EL (cell line): ENCODE measurements at places on chromosomes 4 and X.

GRCh38 chr4:69124941-69125340 lies 28.7 kb downstream of the UGT2B7 start:
- DNase-seq = no peak

DNA sequence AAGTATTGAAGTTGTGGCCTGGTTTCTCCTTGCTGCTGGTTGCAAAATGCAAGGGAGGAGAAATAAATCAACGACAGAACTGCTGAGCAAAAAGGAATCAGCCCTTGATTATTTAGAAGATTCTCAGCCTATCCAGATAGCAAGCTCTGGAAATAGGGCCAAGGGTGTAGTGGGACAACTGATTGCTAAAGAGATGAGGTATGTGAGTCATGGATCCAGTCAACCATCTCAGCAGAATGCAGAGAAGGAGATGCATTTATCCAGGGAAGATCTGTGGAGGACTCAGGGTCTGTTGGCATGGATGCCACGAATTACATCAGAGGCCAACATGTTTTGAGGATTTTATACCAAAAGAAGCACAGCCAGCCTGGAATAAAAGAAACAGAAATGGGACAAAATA lies 36.7 kb downstream of the FOXR2 start:
- DNase-seq = no peak

- no peak for DNase-seq
These were observed 106.2 kb downstream of the SYTL5 start for GRCh38 chrX:38112566-38112965.

GRCh38 chr4:40856840-40857362 lies 107.1 kb downstream of the NSUN7 start:
- peak; percentile 43 for DNase-seq

DNA sequence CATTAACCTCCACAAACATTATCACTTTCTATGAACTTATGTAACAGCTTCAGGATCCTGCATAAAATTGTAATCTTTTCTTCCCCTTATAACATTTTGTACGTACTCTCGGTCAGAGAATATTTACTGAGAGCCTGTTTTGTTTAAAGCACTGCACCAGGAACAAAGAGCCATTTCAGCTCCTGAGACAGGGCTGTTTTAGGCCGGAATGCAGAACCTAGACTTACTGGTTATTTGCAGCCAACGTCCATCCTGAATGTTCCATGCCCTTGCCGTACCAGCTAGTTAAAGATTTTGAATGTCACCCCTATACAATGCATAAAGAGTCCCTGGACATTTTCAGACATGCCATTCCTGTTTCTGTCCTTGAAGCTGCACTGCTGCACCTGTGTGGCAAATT lies 248.8 kb downstream of the PCDH7 start:
- no peak for DNase-seq

- DNase-seq = peak; percentile 16
These were observed 51.7 kb upstream of the MCF2 start for GRCh38 chrX:139759637-139760036.

DNA sequence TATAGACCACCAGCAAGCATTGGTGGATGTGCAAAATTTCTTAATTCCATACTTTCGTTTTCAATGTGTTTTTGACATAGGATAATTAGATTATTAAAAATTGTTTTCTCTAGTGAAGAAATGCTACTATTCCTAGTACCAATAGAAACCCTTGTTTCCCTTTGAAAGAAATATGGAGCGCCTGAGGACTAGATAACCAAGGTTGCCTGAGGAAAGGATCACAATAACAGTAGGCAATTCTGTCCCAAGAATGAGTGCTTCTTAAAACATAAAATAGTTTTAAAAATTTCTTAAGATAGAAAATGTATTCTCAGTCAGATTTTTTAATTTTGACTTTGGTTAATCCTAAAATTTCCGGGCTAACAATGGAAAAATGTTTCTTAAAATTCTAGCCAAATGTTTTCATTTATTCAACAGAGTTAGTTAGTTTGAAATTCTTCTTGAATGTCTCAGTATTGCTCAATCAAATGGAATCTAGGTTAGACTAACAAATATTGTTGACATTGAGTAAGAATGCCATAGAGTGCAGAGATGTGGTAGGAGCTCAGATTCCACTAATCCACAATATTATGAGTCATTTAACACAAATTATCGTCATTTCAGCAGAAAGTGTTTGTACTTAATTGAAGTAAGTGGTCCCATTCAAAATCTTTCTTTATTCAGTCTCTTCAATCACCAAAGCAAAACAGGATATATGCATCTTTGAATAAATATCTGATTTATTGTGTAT lies 666.0 kb downstream of the GRID2 start:
- peak; percentile 71 for DNase-seq

DNA sequence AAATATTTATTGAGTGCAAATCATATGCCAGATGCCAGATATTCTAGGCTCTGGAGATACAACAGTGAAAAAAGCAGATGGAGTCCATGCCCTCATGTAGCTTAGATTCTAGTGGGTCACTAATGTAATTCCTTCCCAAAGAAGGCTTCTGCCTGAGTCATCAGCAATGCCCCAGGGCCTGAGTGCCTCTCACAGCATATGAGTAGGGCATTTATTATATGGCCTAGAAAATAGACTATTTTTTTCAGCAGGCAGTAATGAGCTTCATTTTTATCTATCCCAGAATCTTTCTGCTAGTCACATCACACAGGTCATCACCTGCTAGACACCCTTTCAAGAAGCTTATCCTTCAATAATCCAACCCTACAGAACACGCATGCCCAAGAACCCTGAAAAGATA lies 22.3 kb downstream of the TMEM31 start:
- DNase-seq = peak; percentile 42

DNA sequence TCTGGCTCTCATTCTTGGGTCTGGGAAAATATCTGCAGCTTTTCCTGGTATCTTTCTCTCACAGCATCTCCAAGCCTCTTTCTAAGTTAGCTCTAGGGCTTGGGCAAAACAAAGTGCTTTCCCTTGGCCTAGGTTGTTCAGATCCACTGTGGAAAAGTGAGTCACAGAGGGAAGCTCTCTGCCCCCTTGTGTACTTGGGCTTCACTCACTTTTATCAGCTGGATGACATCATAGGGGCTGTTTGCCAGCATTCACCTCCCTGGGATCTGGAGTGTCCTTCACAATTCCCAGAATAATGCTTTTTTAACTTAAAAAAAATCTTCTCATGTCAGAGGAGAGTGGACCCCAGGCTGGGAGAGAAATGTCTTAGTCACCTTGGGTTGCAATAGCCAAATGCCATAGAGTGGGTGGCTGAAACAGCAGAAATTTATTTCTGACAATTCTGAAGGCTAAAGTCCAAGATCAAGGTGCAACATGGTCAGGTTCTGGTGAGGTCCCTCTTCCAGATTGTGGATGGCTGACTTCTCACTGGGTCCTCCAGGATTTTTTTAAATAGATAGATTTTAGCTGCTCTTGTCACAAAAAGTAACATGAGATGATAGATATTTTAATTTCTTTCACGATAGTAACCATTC lies 247.8 kb downstream of the SH2D1A start:
- DNase-seq = no peak

DNA sequence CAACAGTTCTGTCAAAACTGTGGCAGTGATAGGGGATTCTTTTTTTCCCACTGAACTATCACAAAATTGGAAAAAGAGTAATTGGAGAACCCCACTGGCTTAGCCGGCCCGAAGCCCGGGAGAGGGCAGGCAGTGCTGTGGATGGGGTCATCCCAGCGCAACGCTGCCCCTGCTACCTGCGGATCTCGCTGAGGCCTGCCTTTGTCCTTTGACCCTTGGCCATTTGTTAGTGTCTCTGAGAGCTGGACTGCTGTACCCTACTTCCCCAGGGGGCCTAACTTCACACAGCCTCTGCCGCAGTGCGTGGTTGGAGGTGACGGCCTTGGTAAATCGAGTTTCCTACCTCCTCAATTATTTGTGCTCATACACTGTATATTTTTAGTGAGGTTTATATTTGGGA lies 43.0 kb upstream of the MSANTD1 start:
- DNase-seq = no peak

- no peak for DNase-seq
These were observed 4.3 kb upstream of the KCNE5 start for GRCh38 chrX:109629310-109629709.

- DNase-seq = no peak
These were observed 626.5 kb upstream of the GALNTL6 start for GRCh38 chr4:171186700-171187099.

DNA sequence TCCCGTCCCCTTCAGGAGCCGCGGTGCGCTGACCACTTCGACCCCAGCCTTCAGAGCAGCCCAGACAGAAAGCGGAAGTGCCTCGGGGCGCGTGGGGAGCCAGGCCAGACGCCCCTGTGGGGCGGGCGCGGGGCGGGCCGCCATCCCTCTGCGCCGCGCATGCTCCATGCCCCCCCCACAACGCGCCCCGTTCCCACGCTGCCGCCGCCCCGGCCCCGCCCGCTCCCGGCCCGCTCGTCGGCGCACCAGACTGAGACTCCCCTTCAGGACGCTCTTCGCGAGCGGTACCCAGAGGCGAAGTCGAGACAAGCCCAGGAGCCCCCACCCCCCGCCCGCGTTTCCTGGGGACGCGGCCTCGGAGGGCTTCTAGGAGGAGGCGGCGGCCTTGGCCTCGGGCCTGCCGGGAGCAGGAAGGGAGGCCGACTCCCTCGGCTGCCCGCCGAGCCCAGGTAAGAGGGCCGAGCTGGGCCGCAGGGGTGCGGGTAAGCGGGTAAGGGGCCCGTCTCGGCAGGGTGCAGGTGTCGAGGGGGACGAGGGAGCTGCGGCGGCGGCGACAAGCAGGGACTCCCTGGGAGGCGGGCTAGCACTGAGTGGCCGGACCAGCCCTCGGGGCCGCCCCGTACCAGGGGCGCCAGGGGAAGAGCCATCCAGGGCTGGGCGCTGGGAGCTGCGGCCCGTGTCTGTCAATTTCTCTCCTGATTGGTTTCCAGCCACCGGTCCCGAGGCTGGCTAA lies at the start of gene ZFP92:
Gene ZFP92, plus strand, starts transcription at position 218 of the 733 bp plus-strand sequence. CDS start 6,851 bp downstream, outside the sequence.
- peak; percentile 34 for DNase-seq

- DNase-seq = no peak
These were observed 1049.9 kb upstream of the TENM3 start for GRCh38 chr4:181193131-181193930.

DNA sequence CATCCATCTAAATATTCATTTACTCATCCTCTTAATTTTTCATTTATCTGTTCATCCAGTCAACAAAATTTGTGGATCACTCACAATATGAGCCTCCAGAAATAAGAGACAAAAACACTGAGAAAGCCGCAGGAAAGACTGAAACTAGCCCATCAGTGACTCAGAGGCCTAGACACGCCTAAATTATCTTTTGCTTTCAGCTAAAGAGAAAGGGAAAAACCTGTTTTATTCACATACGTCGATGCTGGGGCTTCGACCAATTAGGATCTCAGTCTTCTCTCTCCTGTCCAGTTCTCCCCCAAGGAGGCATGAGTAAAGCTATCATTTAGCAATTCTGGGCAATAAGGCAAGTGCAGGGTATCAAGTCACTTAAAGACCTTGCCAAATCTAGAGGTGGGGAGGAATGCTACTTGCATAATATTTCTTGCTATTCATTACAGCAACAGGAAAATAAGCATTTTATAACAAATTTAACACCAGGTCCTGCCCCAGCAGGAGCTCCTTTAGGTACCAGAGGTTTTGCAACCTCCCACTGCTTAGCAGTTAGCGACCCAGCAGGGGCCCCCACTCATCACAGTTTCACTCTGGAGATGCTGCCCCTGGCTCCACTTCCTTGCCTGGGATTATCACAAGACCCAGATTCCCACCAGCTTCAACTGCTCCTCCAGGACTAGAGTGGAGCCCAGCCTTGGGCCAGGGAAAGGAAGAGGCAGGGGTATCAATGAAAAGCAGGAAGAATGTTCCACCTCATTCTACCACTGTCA lies 30.1 kb upstream of the TMEM154 start:
- DNase-seq = no peak

GRCh38 chr4:148454835-148455234 lies 12.6 kb upstream of the NR3C2 start:
- DNase-seq = no peak

- no peak for DNase-seq
These were observed 277.7 kb downstream of the NR3C2 start for GRCh38 chr4:148164557-148164956.

DNA sequence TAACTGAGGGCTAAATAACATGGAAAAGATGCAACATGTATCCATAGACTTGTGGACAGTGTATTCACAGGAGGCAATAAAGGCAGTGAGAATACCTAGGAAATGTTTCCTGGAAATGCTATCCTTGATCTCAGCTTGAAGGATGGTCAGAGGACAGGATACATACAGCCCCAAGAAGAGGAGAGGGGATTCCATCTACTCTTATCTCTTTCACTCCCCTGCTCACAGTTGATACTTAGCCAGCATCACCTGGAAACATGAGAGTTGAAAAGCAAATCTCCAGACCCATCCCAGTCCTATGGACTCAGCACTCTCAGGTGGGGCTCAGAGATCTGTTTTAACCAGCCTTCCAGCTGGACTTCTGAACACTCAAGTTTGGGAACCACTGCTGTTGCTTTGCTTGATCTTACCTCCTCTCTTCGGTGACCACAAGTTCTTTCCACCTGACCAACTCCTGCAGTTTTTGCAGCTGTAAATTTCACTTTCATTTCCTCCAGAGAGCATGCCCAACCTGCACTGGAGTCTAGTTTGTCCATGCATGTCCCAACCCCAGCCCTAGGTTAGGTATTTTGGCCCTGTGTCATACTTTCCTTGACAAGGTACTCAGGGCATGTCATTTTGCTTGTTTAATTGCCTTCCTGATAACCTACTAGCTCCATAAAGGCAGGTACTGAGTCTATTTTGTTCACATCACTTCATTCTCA lies 10.4 kb downstream of the RELL1 start:
- DNase-seq = no peak
